ENCODE measurements at places on chromosomes 5 and 9. TPM values are rescaled to one million over a fixed set of nuclear protein-coding genes. Genes with fewer than 3 reads are reported as not detected.

TUSC1 gene
- total RNA-seq: 7.8 TPM

ECM2 gene
- total RNA-seq: 5.1 TPM

GCNT4 gene
- 1.6 TPM for total RNA-seq

GRAMD2B gene
- total RNA-seq: 29.0 TPM

FAM151B gene
- total RNA-seq: 0.76 TPM

PCDHA1 gene
- not detected for total RNA-seq

F2RL1 gene
- 9.0 TPM for total RNA-seq

PRR16 gene
- 1.9 TPM for total RNA-seq

ENTPD8 gene
- not detected for total RNA-seq

IFNK gene
- not detected for total RNA-seq

CDO1 gene
- 6.7 TPM for total RNA-seq

CA9 gene
- not detected for total RNA-seq

ADAMTS13 gene
- 0.40 TPM for total RNA-seq

NMUR2 gene
- total RNA-seq: not detected

CFAP157 gene
- total RNA-seq: 0.19 TPM

FBLL1 gene
- total RNA-seq: not detected

RMI1 gene
- 7.3 TPM for total RNA-seq

PHF24 gene
- total RNA-seq: 0.09 TPM

PIP5KL1 gene
- 3.1 TPM for total RNA-seq

RNF183 gene
- 6.0 TPM for total RNA-seq

Measured in esophagus squamous epithelium (tissue), 5 donors.